ENCODE measurements at places on chromosomes 2 and 18.

- DNase-seq = no peak
These were observed 13.4 kb downstream of the TNS1 start for GRCh38 chr2:217989221-217989948.

GRCh38 chr2:100817388-100817985 is 2.5 kb upstream of the NPAS2 start:
- no peak for DNase-seq

DNA sequence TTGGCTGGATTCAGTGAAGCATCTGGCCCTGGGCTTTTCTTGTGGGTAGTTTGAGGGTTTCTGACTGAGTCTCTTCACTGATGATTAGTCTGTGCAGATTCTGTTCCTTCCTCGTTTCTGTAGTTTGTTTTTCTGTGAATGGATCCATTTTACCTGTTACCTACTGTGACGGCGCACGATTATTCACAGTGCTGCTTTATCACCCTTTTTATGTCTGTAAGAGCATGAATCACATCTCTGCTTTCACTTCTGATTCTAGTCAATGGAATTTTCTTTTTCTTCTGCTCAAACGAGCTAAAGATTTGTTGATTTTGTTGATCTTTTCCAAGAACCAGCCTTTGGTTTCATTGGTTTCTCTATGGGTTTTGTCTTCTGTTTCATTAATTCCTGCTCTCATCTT is 60.8 kb downstream of the SLC66A2 start:
- DNase-seq = no peak

DNA sequence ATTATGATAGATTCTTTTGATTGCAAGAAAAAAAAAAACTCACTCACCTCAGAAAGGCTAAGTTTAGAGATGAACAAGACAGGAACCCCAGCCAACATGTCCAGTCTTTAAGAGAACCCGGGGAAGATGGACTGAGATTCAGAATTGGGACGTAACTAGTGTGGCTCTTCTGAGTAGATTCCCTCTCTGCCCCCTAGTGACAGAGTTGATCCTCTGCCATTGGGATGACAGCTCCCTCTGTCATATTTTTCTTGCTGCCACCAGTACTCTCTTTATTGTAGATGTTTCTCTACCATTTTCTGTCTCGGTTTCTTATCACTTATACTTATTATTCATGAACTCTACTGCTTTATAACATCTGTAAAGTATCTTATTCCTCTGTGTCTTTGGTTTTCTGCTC is 77.7 kb downstream of the GULP1 start:
- DNase-seq = peak; percentile 48

DNA sequence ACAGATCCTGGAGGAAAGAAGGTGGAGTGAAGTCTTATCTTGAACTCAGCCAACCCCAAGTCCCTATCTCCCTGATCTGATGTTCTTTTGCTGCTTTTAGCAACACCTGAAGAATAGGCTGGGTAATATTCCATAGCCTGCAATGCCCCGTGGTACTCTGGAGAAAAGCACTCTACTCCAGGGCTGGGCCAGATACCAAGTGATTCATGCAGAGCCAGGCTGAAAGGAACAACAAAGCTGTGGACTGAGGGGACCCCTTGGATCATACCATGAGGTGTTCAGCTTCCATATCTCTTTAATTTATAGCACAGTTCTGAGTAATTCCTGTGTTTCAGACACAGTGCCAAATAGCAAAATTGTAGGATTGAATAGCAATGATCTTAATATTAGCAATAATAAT is 130.6 kb downstream of the NXPH2 start:
- no peak for DNase-seq

DNA sequence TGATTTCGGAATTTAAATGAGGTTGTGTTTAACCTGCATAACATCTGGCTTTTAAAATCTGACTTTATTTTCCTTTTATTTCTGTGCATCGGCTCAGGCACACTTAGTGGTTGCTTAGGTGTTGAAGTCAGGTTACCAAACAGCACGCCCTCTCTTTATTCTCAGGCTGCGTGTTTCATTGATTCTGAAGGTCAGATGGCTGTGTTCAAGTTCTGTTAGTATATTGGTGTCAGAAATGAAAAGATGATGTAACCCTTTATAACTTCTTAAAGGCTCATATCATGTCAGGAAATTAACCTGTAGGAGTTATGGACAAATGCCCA is 246.5 kb downstream of the LDLRAD4 start:
- DNase-seq = no peak

DNA sequence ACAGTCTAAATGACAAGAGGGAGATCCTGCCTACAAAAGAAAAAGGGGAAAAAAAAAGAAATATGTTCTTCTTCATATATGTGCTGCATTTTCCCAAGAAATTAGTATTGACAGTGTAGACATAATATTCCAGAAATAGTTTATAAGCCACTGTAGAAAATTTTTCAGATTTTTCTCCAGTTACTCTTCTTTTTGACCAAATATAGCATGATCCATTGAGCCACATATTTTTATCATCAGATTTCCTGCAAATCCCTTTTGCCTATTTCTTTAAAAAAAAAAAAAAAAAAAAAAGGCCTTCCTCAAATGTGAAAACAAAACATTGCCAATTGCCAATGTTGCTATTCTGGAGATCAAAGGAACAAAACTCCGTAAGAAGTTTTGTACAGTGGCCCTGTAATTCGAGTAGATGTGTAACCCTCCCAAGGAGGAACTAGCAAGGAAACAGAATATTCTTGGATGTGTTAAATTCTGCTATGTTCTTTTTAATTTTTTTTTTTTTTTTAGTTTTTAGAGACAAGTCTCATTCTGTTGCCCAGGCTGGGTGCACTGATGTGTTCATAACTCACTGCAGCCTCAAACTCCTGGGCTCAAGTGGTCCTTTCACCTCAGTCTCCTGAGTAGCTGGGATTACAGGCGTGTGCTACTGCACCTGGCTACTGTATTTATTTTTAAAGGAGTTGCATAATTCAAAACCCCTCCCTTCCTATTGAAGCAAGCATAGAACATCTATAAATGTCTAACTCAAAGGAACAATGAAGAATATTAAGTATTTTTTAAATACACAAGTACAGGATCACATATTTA is 12.5 kb upstream of the CABYR start:
- no peak for DNase-seq

- DNase-seq = no peak
These were observed 650.4 kb downstream of the RNF144A start for GRCh38 chr2:7567646-7568045.

- DNase-seq = no peak
These were observed 4.7 kb upstream of the SLC40A1 start for GRCh38 chr2:189585226-189585756.

DNA sequence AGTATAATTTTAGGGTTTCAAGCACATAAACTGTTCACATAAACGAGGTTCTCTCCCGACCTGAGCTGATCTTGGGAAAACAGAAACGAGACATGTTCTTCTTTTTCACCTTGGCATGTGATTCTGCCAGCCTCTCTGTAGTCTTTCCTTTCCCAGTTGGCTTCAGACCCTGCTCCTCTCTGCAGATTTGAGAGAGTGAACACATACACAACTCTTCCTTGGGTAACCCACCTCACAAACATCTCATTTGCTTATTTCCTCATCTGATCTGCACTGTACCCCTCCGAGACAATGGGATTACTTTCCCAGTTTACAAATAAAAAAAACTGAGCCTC is 46.1 kb downstream of the REEP1 start:
- no peak for DNase-seq

DNA sequence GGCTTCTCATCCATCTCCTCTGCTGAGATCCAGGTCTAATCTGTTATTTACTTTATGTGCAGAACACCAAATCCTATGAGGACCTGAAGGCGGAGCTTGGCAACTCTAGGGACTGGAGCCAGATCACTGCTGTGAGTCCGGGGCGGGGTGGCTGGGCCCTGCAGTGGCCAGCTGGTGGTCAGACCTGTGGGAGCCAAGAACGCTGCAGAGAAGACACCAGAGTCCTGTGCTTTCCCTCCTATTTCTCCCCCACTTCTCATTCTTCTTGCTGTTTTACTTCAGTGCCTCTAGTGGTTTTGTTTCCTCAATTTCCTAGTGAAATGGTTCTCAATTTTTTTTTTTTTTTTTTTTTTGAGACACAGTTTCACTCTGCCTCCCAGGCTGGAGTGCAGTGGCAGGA is 19.7 kb downstream of the VIL1 start:
- DNase-seq = peak; percentile 60

DNA sequence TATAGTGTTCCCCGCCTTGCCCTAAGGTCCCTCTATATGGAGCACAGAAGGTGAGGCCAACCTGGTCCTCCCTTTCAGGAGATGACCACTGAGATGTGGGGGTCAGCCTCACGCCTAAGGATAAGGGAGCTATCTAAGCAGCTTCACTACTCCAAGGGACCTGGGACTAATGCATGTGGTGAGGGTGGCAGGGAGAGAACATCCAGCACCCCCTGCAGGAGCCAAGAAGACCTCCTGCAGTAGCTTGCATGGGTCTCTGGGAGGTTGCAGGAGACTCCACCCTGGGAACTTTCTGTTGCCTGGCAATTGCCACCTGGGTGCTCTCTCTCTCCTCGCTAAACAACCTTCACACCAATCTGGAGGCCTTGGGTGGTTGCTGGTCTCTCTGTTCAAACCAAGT is 93.0 kb upstream of the KLHL29 start:
- DNase-seq = no peak

DNA sequence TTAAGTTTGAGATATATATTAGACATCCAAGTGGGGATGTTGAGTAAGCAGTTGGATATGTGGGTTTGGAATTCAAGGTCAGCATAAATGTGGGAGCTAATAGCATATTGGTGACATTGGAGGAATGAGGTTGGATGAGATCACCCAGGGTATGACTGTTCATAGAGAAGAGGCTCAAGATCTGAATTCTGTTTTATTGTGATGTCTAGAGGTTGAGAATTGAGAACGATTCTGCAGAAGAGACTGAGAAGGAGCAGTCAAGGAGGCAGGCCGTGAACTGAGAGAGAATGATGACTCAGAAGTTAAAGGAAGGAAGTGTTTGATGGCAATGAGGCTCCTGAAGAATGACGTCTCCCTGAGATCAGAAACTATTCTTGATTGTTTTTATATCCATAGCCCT is 5.9 kb downstream of the SERPINB11 start:
- no peak for DNase-seq

DNA sequence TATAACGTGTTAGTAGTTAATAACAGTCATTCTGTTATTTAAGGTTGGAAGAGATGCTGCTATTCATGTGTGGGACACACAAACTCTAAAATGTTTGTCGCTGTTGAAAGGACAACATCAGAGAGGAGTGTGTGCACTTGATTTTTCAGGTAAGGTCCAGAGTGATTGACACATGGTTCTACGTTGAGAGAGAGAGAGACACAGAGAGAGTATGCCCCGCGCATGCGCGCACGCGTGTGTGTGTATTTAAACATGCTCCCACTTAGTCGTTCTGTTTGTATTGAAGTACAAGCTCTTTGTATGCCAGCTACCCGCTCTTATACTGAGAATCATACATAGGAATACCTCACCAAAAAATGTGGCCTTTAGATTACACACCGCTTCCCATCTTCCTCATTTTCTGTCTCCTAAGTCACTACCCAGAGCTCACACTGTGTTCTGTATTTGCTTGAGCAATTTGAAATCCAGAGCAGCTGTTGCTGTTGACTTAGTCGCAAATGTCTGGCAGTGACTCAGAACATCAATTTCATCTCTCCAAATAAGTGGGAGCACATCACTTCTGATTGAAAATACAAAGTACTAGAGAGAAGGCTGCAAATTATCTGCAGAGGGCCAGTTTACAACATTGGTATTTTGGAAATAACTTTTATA is 148.1 kb downstream of the EML6 start:
- DNase-seq = no peak

DNA sequence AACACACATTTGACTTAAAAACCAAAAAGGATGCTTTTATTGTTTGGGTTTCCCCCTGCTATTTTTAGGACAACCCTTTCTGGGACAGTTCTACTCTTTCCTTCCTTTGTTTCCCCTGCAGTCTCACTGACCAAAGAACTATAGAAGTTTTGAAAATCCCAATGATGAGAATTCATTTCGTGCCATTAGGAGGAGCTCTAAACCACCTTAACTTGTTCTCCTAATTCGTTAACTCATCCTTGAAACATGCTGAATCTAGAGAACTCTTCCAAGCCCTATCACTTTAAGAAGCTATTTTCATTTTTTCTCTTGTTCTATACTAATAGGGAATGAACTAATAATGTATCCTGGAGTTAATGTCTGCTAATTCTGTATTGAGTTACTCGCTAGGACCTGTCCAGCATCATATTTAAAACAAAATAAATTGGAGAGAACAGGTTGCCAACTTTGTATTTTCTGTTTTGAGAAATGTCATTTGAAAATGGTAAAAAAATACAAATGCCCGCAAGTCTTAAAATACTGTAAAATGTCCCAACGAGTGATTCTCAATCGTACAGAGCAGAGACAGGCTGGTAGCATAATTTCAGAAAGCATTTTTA is 62.9 kb downstream of the AFTPH start:
- DNase-seq = peak; percentile 67

DNA sequence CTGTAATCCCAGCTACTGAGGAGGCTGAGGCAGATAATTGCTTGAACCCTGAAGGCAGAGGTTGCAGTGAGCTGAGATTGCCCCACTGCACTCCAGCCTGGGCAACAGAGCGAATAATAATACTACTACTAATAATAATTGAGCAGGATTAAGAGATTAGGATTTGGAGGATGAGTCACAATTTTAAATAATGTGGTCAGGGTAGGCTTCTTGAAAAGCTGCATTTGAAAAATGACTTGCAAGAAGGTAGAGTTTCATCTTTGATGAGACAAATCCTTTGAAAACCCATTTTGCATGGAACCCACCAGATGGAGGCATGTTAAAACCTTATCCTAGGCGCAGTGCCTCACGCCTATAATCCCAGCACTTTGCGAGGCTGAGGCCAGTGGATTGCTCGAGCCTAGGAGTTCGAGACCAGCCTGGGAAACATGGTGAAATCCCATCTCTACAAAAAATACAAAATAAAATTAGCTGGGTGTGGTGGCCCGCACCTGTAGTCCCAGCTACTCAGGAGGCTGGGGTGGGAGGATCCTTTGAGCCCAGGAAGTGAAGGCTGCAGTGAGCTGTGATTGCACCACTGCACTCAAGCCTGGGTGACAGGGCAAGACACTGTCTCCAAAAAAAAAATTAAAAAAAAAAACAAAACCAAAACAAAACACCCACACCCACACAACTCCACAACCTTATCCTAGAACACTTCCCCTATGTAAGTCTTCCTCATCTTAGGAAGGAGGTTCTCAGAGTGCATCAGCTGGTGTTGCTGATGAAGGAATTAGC is 3.3 kb upstream of the ATP8B1 start:
- DNase-seq = no peak

DNA sequence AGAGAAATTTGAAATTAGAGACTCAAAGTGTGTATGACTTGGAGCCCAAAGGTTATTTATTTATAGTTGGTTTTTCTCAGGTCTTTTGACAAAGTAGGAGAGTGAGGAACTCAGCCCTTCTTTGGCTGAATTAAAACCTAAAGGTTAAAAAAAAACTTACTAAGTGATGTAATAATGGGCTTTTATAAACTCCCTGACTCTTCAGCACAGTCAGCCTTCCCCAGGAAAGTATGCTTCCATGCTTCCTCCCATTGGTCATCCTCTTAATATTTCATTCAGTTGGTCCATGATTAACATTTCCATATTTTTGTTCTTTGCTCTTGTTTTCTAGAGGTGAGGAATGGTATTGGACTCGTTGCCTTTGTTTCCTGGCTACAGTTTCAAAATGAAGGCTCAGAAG is 7.2 kb downstream of the ARPC2 start:
- DNase-seq = no peak

All from cerebellar cortex (tissue), 1 donor.